Effector CD4-positive, alpha-beta T cell (primary cell): ENCODE measurements at places on chromosomes 3 and 15.

DNA sequence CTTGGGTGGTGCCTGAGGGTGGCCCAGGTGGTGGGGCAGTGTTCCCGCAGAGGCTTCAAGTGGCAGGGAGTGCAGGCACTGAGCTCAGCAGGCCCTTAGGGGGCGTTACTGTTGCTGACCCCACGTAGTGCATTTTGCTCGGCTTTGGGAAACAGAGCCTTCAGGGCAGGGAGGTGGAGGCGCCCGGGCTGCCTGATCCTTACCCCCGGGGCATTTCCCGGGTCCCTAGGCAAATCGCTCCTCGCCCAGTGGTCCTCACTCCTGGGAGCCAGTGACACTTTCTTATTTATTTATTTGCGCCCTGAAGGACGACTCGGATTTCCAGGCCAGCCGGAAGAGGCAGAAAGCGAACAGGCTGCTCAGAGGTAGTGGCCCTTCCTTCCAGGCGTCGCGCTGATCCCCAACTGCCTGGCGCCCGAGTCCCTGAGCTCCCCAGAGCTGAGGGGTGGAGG is 10.1 kb upstream of the FOXB1 start:
- no peak for DNase-seq

DNA sequence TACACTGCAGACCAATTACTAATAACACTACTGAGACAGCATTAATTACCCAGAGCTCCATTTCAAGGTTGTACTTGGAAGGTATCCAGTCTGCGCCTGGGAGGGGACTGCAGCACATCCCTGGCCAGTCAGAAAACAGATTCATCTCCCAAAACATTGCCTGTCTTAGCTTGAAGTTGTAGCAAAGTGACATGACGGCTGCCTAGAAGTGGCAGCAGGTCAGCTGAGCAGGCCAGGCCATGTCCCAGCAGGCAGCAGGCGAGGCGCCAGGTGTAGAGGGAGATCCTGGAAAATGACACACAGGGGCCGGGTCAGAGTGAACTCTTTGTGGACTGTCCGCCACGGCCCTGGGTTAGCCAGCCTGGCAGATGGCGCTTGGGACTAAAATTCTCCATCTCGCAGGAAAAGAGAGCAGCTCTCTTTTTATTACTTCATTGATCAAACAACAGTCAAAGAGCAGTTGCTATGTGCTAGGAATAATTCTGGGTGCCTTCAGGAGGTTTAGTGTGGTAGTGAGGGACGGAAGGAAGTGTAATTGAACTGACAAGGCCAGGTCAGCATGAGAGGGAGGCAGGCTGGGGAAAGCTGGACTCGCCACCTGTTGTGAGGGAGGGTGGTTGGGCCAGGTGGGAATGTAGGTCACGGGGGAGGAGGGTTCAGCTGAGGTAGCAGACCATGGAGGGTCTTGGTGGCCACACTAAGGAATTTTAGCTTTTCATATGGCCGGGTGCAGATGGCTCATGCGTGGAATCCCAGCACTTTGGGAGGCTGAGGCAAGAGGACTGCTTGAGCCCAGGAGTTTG is 1.3 kb upstream of the MAP6D1 start:
- no peak for DNase-seq

- DNase-seq = no peak
These were observed 24.4 kb downstream of the DTWD1 start for GRCh38 chr15:49645277-49645676.

GRCh38 chr3:9135930-9136525 is 113.4 kb downstream of the SRGAP3 start:
- no peak for DNase-seq

GRCh38 chr3:141379250-141379966 is 11.1 kb downstream of the ZBTB38 start:
- DNase-seq = no peak

GRCh38 chr3:148381051-148381450 is 316.7 kb upstream of the AGTR1 start:
- no peak for DNase-seq

GRCh38 chr3:71094658-71095209 is 488.8 kb downstream of the FOXP1 start:
- no peak for DNase-seq
